Sigmoid colon (tissue), 7 donors: ENCODE measurements at places on chromosomes 2 and 18.

- DNase-seq, result no peak
Measured at GRCh38 chr2:177758591-177759371, 313.8 kb downstream of the PDE11A start.

GRCh38 chr18:64539847-64540246 is 391.0 kb upstream of the LINC00305 start:
- DNase-seq, result no peak

DNA sequence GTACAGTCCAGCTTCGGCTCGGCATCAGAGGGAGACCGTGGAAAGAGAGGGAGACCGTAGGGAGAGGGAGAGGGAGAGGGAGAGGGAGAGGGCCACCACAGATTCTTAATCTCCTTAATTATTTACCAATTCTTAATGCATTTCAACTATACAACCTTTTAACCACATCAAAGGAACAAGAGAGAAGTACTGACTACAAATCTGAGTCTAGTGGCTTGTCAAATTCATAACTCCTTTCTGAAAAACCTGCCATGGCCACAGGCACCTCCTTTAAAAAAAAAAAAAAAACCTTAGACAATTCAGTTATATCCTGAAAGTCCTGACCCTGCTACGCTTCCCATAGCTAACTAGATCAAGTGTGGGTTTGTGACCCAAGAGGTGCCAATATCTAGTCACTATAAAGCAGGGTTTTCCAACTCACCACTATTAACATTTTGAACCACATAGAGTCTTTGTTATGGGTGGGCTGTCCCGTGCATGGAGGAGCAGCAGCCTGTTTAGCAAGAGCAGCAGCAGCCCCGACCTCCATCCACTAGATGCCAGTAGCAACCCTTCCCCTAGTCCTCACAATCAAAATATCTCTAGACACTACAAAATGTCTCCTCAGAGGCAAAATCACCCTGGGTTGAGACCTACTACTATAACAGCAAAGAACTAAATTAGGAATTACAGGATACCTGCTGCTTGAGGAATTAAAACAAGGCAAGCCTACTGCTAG is 6.8 kb downstream of the ESCO1 start:
- no peak for DNase-seq

GRCh38 chr2:67486041-67486796 is 89.1 kb downstream of the ETAA1 start:
- DNase-seq, result no peak

- peak; percentile 24 for DNase-seq
Measured at GRCh38 chr2:232367016-232367415, 11.5 kb upstream of the ALPP start.
